ENCODE measurements at places on chromosomes 6 and 20.

DNA sequence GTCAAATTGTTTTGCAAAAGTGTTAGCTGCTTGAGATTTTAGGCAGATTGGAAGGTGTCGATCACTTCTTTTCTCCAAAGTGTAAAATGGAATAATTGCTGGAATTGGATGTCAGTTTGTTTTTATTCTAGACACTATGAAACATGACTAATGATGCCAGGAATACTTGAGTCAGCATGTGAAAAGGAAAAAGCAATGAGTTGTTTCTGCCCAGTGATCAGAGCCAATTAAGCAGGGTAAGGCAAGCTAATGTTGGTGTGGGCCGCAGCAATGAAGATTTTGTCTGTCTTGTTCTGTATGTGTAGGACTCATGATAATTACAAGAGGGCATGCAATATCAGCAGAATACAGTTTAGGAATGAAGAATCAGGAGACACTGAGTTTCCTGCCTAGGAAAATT is 110.3 kb downstream of the CARMIL1 start:
- peak; percentile 51 for DNase-seq

GRCh38 chr20:31698803-31699718 is 23.6 kb downstream of the BCL2L1 start:
- DNase-seq = peak; percentile 96

- no peak for DNase-seq
These were observed 147.2 kb downstream of the TFAP2C start for GRCh38 chr20:56776345-56776744.

GRCh38 chr6:150245148-150245935 is 102.5 kb downstream of the PPP1R14C start:
- peak; percentile 34 for DNase-seq

DNA sequence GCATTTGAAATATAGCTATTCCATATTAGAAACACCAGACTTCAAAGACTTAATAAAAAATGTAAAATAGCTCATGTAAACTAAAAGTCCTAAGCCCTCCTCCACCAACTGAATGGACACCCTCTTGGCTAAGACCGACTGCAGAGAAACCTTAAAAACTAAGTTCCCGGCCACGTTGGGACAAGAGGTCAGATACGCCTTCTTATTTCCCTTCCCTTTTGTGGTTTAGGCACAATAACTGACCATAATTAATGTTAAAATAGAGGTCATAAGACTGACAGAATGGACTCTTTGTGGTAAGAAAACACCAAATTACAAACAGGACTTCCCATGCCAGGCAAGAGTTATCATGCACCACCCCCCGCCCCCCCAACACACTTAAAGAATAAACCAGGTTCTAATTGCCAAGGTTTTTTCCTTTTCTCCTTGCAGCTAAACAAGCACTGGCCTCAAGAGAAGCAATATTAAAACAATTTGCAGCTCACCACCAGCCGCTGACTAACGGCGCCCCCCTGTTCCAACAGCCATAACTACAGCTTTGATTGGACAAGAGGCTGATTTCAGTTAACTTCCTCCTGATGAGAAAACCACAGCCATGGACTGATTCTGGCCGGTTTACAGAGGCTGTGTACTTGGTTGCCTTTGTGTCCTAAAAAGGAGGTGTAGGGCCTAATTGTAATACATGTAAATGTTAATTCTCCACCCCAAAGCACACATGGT is 10.7 kb upstream of the LAMP5 start:
- peak; percentile 50 for DNase-seq

DNA sequence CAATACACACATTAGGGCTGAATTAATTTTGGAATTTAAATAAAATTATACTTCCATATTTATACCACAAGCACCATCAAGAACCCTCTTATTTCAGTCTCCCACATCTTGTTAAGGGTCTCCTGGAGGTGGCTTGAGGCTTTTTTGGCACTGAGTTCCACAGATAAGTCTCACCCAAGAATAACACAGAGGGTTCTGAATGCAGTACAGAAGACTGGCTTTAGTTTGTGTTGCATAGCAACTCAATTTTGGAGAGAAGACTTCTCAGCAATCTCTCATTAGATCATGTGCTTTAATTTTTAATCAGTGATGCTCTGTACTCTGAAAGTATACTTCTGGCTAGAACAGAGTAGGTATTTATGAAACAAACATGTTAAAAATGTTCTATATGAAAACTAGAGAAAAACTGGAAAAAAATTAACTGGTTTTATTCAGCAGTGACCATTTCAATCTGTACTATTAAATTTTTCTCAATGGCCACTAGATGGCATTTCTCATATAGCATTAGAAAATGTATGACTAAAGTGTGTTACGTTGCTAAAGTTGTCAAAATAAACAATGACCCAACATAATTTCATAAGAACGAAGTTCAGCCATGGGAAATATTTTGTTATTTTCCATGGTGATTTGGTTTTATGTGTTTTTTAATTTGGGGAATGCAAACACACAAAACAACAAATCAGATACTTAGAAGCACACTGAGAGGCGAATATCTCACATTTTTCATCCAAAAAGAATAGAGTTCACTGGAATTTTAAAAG is 32.7 kb upstream of the MAP7 start:
- peak; percentile 87 for DNase-seq

DNA sequence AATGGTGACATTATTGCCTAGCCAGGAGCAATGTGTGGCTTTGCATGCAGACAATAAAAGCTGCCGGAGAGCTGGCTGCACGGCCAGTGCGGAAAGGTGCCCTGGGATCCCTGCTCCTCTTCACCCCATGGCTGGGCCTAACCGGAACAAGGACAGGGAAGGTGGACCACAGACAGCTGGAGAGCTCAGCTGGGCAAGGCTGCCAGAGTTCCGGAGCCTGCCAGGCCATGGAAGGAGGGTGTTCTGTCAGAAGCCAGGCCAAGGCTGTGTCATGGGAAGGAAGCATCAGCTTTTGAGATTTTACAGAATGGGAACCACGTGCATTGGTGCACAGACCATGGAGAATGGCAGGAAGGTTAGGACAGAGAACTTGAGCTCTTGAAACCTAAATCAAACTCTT is 25.0 kb downstream of the MAP1LC3A start:
- no peak for DNase-seq

DNA sequence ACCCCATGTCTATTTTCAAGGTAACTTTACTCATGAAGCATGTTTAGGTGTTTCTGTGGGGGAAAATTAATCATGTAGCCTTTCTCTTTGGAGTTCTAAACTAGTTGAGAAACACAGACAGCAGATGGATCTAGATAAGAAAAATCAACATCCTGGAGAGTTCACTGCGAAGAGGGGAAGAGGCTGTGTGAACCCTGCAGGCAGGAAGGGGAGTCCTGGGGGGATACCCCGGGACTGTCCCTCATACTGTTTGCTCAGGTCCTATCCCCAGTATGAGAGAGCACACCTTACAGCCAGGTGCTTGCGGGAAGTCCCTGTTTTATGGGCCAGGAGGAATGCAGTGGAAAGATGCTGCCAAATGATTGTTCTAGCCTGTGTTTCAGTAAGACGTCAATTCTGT is 32.7 kb downstream of the CHMP4B start:
- no peak for DNase-seq

GRCh38 chr6:86820750-86821149 is 116.6 kb upstream of the HTR1E start:
- DNase-seq = no peak

DNA sequence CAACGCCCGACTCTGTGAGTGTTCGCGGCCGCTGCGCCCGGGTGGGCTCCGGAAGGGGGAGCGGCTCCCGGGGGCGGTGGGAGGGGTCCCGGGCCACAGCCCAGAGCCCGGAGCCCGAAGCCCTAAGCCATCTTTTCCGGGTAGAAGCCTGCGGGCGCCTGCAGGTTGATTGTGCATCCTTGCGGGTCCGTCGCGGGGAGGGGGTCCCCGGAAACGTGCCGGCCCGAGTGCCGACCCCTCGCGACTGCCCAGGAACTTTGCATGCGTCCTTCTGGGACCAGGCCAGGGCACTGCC is 413 bp downstream of the PTPRA start:
- no peak for DNase-seq

- DNase-seq = no peak
These were observed 48.7 kb upstream of the CLVS2 start for GRCh38 chr6:122947355-122947754.

DNA sequence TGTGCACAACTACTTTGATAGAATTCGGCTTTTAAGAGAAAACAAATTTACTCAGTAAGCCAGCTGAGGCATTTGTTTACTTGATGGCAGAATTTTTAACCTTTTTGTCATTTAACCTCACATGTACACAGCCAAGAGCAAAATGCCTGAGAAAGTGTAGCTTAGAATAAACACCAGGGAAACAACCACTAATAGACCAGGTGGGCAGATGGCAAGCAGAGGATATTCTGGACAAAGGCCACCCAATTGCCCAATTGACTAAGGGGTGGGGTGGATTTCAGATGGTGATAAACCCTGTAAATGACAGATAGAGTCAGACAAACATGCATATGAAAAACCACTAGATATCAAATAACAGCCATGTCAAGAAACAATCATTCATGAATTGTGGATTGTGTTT is 190.7 kb upstream of the FBXL4 start:
- DNase-seq = no peak

- DNase-seq = peak; percentile 60
These were observed 20.5 kb downstream of the EPB41L1 start for GRCh38 chr20:36175016-36175415.

DNA sequence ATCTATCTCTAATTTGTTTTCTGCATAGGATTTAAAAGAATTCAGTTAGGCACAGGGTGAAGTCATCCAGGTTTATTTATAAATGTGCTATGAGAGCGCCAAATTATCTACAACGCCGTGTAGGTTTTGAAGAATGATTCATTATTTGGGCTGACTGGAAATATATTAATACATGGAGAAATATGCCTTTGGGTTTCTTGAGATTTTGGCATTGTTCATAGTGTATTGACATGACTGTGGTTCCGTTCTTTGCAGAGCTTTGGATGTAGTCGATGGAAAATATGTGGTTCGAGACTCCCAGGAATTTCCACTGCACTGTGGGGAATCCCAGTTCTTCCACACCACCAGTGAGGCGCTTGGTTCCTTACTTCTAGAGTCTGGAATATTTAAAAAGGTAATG is 90.9 kb downstream of the CRYBG1 start:
- peak; percentile 4 for DNase-seq

- no peak for DNase-seq
These were observed 74.8 kb downstream of the RIN2 start for GRCh38 chr20:19832875-19833274.

GRCh38 chr6:127464881-127465459 is 5.8 kb upstream of the KIAA0408 start:
- DNase-seq = peak; percentile 75

GRCh38 chr6:148251891-148252290 is 90.7 kb upstream of the SASH1 start:
- no peak for DNase-seq

- DNase-seq = no peak
These were observed 260.6 kb upstream of the TAB2 start for GRCh38 chr6:149056777-149057463.

DNA sequence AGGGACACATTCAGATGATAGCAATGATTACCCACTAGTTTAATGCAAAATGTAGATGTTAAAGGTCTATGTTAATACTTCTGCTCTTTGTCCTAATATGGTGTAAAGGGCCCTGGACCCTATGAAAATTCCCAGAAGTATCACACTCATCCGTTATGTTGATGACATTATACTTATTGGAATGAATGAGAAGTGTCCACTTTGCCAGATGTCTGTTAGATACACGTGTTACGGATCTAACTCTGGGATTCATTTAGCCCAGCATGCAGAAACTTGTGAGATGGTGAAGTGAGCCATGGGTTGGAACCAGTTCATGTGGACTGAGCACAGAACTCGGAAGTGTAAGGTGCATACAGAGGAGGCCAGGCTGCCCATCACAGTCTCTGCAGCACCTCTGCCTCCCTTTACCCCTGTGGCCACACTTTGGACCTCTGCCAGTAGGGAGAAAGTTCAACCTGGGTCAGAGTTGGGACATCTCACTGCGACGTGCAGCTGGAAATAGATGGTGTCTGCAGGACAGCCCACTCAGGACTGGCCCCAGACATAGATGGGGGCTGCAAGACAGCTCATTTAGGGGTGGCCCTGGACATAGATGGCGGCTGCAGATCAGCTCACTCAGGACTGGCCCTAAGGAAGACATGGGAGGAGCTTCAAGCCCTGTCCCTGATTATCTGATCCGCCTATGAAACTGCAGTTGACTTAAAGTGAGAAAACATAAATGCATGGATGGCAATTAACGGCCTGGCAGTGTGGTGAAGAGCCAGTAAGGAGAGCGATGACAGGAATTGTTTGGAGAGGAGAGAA is 71.2 kb upstream of the THBS2 start:
- DNase-seq = peak; percentile 70

DNA sequence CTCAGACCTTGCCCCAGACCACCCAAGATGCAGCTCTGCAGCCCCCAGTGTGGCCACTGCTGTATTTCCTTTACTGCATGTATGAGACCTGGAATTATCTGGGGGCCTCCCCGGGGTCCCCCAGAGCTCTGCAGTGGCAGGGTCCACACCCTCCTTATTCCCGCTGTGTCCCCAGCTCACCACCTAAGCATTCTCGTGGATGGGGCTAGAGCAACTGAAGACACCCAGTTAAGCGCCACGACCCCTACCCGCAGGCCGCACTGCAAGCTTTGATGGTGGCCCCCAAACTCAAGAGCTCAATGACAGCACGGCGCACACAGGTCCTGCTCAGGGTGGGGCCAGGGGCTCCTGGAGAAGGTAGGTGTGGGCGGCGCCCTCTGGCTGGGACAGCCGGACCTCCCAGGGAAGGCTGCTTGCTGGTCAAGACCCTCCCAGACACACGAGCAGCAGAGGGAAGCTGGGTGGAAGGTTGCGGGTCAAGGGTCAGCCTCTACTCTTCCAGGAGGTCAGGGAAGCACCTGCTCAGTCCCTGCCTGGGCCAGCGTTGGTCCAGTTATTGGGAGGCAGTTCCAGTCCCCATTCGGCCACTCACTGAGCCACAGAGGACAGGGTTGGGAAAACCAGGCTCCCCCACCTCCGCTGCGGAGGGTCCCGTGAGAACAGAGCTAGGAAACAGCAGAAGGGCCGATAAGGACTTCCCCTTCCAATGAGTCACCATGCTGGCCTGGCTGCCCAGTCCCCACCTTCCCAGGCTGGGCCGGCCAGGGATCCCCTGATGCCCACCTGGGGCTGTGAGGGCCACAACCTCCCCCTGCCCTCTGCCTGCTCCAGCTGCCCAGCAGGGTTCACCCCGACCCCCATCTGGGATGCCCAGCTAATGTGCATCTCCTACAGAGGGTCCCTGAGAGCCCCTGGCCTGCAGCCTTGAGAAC is 2.9 kb downstream of the LAMA5 start:
- no peak for DNase-seq

DNA sequence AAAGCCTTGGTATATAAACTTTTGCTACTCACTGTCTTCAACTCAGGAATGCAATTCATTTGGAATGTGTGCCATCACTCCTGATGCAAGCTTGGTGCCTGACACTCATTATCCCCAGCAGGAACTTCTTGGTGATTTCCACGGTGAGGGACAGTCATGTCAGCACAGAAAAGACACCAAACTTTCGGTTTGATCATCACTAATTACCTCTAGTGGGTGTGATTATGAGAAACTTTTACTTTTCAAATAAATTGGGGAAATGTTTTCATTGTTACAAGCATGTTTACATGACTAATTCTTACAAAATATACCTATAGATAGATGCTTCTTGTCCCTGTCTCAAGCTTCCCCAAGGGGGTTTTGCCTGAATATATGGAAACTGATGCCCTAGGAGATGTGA is 40.9 kb downstream of the RPP40 start:
- peak; percentile 36 for DNase-seq

Measured in EH (cell line).